Myocyte (in vitro differentiated cells): ENCODE measurements at places on chromosomes 16 and 17. TPM values are rescaled to one million over a fixed set of nuclear protein-coding genes. Genes with fewer than 3 reads are reported as not detected.

The ADGRG3 gene
- 0.31 TPM in 1 of 2 replicates, not detected in the other for total RNA-seq

DNA sequence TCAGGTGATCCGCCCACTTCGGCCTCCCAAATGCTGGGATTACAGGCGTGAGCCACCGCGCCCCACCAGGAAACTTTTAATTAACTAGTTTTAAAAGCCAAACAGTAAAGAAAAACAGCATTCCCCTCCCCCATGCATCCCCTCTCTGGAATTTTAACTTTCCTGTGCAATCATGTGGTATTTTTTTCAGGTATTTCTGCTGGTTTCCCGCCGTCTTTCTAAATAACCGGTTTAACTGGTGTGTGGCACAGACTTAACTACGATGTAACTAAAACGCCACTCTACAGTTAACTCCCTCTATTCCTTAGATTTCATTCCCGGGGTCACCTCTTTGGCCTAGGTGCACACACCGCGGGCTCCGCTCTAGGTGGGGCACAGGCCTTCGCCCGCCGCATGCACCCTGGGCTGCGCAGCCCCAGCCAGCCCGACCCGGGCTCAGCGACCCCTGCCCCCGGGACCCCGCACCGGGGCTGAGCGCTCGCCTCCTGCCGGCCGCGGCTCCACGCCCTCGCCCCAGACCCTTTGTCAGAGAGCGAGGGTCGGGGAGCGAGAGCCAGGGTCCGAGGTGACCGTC is 15.1 kb upstream of the UTP6 start:
- DNase-seq: no peak

GRCh38 chr17:5661491-5662125 is 77.3 kb upstream of the NLRP1 start:
- no peak for DNase-seq

DNA sequence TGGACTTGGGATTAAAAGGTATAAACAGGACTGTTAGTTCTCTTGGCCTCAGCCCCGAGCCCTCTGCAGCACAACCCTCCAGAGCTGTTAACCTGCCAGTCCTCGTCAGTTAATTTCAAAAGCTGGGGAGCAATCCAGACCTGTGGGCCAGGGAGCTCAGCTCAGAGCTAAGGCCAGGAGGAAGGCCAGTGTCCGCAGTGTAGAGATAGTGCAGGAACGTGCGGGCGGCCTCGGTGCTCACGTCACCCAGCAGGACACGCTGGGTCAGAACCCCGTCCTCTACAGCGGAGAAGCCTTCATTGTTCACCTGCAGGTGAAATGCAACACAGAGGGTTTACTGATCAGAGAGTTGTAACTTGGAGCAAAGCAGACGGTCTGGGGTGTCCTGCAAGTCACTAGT is 15.4 kb upstream of the NLRC3 start:
- no peak for DNase-seq

DNA sequence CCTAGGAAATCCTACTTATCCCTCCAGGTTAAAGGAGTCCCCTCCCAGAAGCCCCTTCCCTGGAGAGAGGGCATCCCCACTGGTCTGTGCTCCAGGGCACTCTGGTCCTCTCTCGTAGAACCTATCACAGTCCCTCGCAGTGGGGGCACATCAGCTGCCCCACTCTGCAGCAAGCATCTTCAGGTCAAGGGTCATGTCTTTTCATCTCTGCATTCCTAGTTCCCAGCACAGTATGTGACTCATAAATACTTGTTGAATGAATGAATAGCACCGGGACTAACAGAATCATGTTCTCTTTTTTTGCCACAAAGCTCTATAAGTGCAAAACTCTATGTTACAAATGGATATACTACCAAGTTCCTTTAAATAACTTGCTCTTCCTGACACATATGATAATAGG is 36.0 kb downstream of the RNF157 start:
- peak; percentile 37 for DNase-seq
